OCI-LY7 (cell line): ENCODE measurements at places on chromosomes 5 and 9.

DNA sequence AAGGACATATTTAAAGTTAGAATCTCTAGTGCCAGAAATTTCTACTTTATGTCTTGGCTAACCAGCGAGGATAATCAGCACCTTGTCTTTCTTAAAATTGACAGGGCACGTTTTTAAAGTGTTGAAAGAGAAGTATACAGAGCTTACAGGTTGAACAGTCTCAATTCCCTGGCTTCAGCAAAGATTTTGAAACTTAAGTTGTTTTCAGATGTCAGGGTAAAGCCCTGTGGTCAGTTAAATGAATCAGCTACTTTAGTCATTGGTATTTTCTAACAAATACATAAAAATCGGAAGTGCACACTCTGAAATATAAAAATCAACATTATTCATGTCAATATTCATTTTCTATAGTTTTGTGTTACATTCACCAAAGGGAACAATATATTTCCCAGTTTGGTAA, 29.1 kb downstream of the SNCAIP start:
- DNase-seq: no peak

DNA sequence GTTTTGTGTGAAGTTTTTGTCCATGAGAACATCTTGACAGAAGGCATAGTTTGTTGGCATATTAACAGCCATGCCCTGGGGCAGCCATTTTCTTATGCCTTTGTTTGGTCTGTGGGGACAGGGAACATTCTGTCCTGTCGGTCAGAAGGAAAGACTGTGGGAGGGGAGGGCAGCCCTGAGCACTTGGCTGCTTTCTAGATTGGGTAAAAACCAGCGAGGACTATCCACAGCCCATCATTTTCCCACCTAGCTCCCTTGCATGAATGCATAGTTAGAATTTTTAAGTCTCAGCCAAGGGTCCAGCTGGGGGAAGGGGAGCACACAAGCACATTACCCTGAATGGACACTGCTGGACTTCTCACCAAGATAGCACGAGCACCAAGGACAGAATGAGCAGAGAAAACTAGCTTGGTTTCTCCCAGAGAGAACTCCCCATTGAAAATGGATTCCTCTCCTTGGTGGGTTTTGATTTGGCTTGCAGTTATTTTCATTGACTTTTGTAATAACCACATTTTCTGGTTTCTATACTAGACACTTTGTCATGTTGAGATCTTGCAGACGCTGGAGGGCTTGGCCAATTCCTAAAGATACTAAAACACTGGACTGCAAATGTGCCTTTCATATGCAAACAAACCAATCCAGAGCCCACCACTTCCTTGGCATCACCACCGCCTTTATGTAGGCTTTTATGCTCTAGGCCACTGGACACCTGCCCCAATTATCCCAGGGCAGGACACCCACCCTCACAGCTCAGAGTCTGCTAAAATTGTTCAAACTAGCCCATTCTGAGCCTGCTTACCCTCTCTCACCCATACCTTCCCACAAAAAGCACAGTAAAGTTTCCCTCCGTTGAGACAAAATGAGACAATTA, 129.9 kb downstream of the BOD1 start:
- no peak for DNase-seq

DNA sequence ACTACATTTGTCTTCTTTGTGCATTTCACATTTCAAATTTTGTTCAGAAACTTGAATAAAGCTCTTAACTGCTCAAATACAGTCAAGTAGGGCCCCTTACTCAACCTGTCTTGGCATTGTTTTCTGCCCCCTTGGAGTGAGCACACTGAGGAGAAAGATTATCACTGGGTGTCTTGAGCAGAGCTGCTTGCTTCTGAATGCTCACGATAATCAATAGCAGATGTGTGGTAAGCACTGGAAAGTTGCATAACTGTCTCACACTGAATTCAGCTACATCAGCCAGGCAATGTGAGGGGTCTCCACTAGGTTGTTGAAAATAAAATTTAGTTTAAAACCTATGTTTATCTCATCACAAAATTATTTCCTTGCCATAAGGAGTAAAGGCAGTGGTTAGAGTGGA, 7.8 kb upstream of the TNFAIP8 start:
- no peak for DNase-seq

GRCh38 chr5:79237740-79238560, 2.0 kb downstream of the JMY start:
- DNase-seq: peak; percentile 40

DNA sequence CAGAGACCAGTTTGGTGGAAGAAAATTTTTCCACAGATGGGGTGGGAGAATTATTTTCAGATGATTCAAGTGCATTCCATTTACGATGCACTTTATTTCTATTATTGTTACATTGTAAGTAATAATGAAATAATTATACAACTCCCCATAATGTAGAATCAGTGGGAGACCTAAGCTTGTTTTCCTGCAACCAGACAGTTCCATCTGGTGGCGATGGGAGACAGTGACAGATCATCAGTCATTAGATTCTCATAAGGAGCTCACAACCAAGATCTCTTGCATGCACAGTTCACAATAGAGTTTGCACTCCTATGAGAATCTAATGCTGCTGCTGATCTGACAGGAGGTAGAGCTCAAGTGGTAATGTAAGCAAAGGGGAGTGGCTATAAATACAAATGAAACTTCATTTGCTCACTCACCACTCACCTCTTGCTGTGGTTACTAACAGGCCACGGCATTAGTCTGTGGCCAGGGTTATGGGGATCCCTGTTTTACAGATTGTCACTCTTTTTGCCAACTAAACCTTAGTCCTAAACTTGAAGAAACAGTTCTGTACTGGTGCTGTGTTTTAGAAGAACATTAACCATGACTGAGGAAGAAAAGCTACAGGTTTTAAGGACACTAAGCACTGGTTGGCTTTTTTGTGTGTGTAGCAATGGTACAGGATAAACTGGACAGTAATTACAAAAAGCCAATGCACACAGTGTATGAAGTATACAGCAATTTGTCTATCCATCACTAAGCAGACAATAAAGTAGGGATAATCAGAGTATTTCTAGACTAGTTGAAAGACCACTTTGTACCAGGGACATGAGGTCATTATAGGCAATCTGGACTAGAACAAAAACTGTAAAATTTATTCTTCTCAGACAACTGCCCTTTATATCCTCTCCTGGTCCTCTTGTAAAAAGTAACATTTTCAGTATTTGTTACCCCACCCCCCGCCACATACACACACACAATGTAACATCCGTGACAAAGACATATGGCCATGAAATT, 9.9 kb downstream of the TMEM232 start:
- DNase-seq: no peak
